ENCODE measurements at places on chromosomes 4 and X.

DNA sequence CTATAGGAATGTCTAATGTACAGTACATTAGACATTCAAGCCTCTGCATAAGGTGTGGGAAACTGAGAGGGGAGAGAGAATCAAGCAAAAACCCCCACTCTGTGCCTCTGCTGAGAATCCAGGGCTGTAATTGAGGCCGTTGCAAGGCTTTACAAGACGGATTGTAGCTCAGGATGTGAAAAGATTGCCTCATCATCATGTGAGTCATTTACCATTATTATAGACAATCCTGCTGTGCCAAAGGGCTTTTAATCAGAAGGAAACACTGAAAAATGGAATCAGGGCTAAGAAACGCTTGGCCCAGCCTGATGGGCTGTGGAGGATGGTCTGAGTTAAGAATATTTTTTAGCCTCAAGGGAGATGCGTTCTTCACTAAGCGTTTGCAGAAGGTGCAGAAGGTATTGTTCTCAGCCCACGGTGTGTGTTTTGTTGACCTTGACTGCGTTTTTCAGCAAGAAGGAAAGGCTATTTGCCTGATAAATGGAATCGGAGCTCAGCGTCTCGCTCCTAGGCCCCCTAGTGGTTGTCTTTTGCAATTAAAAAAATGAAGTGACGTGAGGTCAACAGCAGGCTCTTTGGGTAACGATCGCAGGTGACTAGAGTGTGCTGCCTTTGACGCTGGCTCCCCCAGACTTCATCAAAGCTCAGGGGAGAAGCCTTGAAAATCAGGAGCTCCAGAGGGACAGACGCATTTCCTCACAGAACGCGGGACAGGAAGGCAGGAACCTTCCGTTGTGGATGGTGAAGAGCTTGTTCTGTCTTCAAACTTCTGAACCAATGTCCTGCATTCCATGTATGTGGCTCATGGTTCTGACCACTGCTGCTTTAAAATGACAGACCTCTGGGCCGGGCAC is 18.1 kb upstream of the CHRNA9 start:
- DNase-seq: peak; percentile 58

DNA sequence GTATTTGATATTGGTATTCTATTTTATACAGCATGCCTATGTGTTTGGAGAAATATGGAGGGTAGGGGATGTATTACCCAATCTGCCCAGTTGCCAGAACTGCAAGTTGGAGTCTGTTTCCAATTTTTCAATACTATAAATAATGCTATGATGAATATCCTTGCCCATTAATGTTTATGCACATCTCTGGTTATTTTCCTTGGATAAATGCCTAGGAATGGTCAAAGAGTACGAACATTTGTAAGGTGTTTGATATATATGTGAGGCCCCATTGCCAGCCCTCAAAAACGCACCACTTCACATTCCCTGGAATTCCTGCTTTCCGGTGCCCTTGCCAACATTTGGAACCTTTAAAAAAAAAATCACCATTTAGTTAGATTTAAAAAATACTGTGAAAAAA is 34.3 kb downstream of the CLDN34 start:
- DNase-seq: no peak

DNA sequence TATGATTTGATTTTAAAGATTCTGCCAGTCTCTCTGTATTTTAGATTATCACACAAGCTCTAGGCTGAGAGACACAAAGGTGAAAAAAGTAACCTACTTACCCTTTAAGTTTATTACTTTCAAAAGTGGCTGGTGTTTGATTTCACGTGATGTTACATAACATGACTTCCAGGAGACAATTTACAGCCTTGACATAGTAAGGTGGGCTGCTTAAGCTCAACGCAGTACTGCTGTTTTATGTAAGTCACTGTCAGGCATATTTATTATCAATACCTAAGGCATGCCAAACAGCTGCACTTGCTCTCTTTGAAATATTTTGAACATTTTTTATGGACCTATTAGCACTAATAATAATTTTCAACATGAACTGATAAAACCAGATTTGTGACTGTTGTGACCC is 451.5 kb upstream of the FAM241A start:
- no peak for DNase-seq

DNA sequence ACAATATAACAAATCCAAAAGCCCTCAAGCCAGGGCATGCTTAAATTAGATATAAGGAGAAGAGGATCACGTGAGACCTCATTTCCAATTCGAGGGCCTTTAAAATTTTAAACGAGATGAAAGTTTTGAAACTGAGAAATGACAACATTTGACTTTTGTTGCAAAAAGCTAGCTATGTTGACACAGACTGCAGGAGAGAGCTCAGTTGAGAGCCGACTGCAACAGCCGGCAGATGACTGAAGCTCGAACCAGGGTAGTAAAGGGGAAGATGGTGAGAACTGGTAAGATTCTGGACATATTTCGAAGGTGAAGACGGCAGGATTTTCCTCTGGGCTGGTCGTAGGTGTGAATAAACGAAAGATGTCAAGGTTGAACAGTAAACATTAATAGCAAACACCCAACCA is 773 bp downstream of the PRMT9 start:
- peak; percentile 45 for DNase-seq

- DNase-seq: no peak
Measured at GRCh38 chr4:6112606-6113290, 87.6 kb downstream of the JAKMIP1 start.

GRCh38 chr4:13528821-13529127 is 15.5 kb downstream of the NKX3-2 start:
- DNase-seq: peak; percentile 72

GRCh38 chrX:17012465-17012864 is 66.0 kb downstream of the REPS2 start:
- DNase-seq: no peak

GRCh38 chr4:19925516-19925915 is 326.2 kb upstream of the SLIT2 start:
- no peak for DNase-seq

DNA sequence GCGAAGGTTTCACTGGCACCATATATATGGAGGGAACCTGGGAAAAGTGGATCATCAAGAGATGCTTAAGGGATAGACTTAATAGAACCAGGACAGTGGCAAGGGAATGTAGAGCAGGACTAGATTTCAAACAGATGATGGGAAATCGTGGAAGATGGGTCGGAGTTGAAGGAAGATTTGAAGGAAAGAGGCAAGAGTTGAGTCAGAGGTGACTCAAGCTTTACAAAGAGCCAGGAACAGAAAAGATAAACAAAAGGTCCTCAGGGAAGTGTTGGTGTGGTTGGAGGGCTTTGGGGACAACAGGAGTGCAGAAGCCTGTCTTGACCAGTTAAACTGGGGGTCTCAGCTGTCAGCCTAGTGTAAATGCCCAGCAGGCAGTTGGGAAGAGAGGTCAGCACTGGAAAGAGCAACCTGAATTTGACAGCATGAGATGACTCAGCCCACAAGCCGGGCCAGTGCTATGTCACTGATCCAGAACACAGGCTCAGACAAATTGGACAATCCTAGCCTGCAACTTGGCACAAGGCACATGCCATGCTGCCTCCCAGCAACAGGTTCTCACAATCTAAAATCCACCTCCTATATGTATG is 230.5 kb downstream of the IDS start:
- peak; percentile 31 for DNase-seq

GRCh38 chr4:145130788-145131399 is 32.8 kb downstream of the ABCE1 start:
- peak; percentile 86 for DNase-seq

- no peak for DNase-seq
Measured at GRCh38 chr4:165945991-165946390, 73.0 kb downstream of the TLL1 start.

Measured in osteoblast (primary cell).